Chondrocyte (in vitro differentiated cells): ENCODE measurements at places on chromosomes 1 and 21.

GRCh38 chr1:70361727-70362398, 7.3 kb upstream of the ANKRD13C start:
- no peak for DNase-seq

GRCh38 chr1:243719476-243719875, 130.6 kb downstream of the AKT3 start:
- no peak for DNase-seq

- DNase-seq: no peak
Observed at GRCh38 chr1:165849353-165850133, 22.1 kb downstream of the UCK2 start.

GRCh38 chr1:225766967-225767633, 10.5 kb upstream of the SRP9 start:
- DNase-seq: no peak

- no peak for DNase-seq
Observed at GRCh38 chr1:20600156-20600555, 11.3 kb downstream of the CDA start.

GRCh38 chr1:226061068-226061840, 1.3 kb upstream of the H3-3A start:
- no peak for DNase-seq

GRCh38 chr1:10806966-10807365, 10.5 kb upstream of the CASZ1 start:
- DNase-seq: no peak

DNA sequence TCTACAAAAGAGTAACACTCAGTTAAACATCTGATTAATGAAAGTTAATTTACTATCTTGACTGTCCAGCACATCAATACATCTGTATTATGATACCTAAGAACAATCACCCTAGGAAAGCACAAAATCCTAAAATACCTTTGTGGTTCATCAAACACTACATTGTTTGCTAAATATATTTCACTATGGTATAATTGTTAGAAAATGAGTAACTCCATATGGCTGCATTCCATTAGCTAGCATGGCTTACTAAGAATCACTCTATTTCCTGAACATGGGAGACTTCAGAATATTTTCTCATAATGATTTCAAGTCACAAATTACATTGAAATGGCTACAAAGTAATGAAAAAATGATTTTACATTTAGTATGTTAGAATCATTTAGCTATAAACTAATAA, 12.5 kb downstream of the TRMT1L start:
- no peak for DNase-seq

- DNase-seq: no peak
Observed at GRCh38 chr1:97158691-97159096, 437.1 kb downstream of the PTBP2 start.

GRCh38 chr1:2543543-2544092, 12.6 kb upstream of the TNFRSF14 start:
- no peak for DNase-seq

GRCh38 chr1:29640428-29640785, 404.1 kb downstream of the PTPRU start:
- DNase-seq: no peak

DNA sequence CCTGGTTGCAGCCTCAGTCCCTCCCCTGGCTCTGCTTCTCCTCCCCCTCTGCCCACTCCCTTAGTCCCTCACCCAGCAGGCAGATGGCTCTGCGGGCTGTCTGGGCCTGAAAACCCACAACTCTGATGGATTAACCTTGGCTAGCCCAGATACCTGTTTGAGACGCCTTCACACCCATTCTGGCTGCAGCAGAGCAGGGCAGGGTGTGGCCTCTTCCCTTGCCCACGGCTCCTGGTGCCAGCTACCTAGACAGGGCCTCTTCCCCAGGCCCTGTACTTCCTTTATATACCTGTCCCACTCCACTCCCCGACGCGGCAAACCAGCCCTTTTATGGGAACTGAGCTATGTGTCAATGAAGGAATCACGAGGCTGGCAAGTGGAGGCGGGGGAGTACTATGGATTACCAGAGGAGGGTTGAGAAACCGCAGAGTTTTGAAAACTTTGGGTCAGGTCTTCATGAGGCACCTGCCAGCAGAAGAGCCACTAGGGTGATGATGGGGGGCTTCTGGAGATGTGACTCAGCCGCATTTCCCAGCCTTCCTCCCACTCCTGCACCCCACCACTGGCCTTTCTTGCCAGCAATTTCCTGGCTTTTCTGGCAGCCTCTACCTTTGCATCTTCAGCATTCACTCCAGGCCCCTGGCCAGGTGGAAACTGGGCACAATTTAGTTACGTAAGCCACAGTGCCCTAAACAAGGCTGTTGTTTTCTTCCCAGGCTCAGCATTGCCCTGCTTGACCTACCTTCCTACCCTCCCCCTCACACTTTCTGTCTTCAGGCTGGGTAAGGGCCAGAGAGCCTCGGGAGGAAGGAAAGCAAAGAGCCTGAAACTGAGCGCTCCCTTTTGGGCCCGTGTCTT, at the start of gene CHI3L1:
Gene CHI3L1 (minus strand): TSS at position 259 of the 858 bp plus-strand sequence. CDS start 81 bp downstream, at position 178.
- DNase-seq: no peak

DNA sequence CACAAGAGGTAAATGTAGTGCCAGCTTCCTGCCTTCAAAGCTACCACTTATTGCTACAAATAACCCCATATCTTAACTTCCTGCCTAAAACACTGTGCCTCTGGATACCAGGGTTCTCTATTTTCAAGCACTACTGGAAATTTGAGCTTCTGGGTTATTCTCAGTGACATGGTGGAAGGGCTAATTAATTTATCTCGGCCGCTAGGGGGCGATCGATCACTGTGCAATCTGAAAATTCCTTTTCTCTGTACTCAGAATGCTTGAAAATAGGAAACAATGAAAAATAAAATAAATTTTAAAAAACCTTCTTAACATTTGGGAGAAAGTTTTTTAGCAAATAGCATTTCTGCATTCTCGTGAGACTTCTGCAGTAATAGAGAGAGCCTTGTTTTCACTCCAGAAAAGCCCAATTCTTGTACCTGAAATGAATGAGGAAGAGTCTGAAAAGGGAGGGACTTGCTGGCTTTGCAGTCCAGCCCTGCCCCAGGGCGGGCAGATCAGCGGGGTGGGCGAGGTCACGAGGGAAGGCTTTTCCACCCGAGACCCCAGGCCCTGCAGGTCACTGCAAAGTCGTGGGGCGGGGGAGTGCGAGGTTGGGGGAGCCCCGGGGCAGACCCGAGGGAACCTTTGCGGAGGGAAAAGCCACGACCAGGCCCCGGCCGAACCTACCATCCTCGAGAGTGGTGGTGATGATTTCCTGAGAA, 276.7 kb downstream of the PCP4 start:
- DNase-seq: no peak

- peak; percentile 89 for DNase-seq
Observed at GRCh38 chr21:43270800-43271301, 102.0 kb downstream of the CRYAA start.

DNA sequence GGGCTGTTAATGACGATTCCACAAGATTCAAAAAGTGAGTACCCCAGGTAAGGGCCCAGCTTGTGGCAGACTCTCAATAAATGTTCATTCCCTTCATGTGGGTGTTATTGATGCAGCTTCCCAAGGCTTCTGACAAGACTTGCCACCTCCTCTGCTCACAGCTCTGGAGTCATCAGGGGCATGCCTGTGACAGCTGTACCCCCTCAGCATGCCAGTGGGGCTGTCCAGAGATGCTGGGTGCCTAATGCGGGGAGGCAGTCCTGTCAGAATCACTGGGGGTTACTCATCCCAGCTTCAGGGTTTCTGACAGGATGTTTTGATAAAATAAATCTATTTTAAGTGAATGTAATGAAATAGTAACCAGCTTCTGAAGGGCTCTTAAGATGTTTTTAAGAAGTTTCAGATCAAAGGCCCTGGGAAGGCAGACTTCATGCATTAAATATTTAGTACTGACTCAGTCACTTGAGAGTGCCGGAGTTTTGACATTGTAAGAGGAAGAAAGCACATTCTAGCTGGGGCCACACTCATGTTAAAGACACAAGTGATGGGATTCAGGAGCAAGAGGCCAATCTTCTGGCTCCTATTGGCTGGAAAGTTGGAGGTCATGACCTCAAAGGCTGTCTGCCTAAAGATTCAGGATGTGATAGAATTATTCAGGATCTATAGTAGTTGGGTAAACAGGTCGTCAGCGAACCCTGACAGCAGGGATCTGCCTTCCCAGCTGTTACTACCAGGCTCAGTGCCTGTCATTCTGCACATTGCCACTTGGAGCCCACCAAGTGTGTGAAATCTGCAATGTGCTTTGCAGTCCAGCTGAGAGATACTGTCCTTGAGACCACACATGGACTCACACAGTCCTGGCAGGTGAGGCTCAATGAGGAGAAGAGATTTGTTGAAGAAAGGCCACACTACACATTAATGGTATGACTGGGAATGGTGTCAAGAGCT, 239.6 kb upstream of the BEND5 start:
- DNase-seq: no peak

- no peak for DNase-seq
Observed at GRCh38 chr21:34807146-34807880, 138.5 kb downstream of the CLIC6 start.

DNA sequence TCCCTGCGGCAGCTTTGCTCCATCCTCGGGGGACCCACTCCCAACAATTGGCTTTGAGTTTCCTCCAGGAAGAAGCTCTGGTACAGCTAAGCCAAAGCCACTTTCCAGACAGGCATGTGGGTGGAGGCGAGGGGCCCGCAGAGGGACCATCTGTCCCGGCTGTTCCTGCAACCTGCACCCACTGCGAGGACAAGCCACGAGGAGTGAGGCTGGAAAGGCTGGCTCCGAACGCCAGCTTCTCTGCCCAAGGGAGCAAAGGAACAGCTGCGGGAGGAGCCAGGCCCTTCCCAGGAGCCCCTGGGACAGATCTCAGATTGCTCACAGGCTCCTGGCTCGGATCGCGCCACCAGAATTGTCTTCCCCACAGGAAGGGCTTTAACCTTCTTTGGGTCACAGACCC, 28.3 kb upstream of the PEF1 start:
- no peak for DNase-seq

DNA sequence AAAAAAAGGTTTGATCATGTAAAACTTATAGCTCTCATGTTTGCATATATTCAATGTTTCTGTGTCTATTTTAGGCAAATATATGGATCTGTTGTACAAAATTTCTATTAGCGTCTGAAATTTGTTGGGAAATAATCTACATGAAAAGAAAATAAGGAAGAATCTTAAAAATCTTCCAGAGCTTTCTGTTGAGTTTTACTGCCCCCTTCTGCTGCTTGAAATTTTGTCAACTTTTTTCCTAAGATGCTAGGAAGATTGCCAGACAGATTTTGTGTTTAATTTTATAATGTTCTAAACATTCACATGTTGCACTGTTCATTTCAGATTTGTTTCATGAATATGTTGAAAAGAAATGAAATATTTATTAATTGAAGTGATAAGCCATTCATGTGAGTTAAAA, 2.5 kb upstream of the PTGS2 start:
- DNase-seq: no peak

DNA sequence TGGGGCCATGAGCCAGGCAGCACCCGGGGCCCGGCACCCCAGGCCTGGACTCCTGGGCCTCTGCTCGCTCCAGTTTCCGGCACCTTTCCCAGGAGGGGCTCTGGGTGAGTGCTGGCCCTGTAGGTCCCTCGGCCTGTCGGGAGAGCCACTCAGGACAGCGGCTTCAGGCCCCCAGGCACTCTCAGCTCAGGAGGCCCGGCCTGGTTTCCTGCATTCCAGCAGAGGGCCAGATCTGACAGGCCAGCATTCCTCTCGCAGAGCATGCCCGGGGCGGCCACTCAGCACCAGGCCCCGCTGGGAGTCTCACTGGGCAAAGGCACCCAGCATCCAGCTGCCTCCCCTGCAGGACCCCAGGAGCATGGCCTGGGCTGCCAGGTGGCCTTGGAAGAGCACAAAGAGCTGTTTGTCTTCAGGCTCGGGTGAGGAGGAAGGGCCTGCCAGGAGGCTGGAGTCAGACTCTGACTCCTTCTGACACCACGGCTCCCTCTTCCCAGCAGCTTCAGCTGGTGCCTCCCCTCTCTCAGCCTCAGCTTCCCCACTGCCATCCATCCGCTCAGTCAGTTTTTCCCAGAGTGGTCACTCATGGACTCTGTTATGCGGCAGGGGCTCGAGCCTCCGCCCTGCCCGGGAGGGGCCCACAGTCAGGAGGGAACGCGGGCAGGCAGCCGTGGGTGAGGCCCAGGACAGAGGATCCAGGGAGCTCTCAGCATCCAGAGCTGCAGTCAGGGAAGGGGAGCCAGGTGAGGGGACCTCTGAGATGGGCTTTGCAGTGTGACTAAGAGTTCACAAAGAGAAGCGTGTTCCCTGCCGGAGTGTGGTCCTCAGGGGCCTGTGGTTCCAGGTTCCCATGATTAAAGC, 51.7 kb downstream of the WNT9A start:
- peak; percentile 83 for DNase-seq

DNA sequence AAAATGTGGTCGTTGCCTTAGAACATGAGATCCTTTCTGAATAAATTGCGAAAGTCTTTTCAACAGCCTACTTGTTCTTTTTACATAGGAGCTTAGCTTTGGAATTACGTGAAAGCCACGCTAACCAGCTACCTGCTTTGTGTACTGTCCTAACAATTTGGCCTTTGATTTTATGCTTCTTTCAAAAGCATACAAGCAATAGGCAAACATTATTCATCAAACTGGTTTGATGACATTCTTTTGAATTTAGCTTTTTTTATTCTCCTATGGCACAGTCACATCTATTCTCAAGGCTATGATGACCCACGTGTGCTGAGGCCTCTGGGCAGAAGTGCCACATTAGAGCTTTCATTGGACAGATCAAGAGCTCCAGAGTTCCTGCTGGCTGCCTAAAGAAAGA, 178.0 kb upstream of the DPT start:
- DNase-seq: no peak

DNA sequence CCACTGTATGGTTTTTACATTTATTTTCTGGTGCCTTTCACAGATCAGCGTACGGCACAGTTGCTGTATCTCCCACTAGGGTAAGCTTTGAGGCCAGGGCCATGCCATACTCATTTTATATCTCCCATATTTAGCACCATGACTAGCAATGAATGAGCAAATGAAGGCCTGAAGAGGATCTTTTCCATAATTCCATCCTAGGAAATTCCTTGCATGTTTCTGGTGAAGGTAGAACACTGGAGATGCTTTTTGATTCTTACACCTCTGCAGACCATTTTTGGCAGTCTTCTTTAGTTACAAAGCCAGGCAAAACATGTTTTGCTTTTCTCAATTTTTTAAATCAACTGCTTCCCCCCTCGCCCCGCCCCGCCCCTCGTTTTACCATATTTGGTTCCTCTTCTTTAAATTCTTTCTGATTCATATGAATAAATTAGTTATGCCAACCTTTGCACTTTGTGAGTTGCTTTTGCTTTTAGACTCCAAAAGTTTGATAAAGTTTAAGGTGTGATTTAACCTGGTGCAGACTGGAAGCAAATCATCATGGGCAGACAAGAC, 78.9 kb upstream of the AK4 start:
- no peak for DNase-seq

DNA sequence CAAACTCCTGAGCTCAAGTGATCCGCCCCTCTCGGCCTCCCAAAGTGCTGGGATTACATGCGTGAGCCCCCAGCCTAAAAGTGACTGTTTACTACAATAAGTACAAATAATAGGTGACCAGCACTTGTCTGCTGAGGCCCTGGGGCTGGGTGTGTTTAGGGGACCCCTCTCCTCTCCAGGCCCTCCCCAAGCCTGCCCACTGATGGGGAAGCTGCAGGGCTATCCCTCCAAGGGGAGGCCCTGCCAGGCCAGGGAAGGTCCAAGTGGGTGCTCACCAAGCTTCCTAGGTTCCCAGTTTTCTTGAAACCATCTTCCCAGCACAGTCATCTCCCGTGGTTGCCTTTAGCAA, 60.7 kb downstream of the H3-3A start:
- DNase-seq: peak; percentile 60
